Kidney epithelial cell (primary cell): ENCODE measurements at places on chromosomes 3 and 15. TPM values are rescaled to one million over a fixed set of nuclear protein-coding genes. Genes with fewer than 3 reads are reported as not detected.

GRCh38 chr3:16865335-16865734 is 19.4 kb upstream of the PLCL2 start:
- DNase-seq: no peak

Gene PLXND1
- 103 and 114 TPM in 2 replicates for total RNA-seq

Gene A4GNT
- total RNA-seq: not detected in 2 replicates

DNA sequence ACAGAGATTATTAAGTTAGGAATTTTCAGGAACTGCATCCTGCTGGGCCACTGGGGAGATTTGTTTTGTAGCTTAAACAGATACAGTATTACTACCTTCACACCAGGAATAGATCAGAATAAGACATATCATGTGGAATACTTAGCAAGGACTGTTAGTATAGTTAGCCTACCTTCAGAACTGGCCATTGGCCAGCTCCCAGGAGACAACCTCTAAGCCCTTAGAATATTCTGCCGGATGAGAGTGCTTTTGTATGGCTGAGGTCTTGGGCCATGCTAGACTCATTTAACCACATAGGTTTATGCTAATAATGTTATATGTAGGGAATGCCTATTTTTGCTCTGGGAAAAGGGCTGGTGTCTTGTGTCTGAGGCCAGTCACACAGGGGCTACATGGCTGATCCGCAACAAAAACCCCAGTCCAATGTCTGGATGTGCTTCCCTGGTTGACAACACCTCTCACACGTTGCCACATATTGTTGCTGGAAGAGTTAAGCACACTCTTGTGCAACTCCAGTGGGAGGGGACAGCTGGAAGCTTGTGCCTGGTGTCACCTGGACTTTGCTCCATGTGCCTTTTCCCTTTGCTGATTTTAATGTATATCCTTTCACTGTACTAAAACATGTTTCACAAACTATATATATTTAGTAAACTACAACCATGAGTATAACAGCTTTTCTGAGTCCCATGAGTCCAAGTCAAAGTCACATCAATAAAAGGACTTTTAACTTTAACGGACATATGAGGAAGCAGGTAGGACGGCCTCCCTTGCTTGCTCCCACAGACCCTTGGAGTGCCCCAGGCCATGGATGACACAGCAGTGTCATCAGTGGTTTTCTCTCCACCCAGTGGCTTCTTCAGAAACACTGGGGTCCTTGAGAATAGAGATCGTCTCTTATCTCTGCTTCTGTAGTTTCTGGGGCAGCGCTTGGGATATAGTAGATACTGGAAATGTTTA is 118.0 kb upstream of the C3orf80 start:
- no peak for DNase-seq

DNA sequence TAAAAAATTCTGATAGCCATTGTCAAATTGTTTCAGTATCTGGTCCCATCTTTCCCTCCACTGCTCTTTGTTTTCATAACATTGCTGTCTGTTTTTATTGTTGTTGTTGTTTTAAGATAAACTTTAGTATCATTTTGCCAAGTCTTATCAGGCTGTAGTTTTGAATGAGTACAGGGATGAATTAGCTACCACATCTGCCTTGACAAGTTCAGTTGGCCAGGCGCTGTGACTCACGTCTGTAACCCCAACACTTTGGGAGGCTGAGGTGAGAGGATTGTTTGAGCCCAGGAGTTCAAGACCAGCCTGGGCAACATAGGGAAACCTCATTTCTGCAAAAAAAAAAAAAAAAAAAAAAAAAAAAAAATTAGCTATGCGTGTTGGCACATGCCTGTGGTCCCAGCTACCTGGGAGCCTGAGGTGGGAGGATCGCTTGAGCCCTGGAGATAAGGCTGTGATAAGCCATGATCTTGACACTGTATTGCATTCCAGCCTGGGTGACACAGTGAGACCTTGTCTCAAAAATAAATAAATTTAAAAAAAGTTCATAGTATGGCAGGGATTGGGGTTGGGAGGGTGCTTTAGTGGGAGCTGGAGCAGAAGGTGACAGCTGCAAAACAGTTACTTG is 8.3 kb upstream of the ANKDD1A start:
- DNase-seq: no peak

Gene TMEM266
- 0.21 and 0.27 TPM in 2 replicates for total RNA-seq

Gene GOLGA8S
- total RNA-seq: not detected in 2 replicates

GRCh38 chr15:50109076-50109987 is 9.7 kb downstream of the ATP8B4 start:
- DNase-seq: no peak

DNA sequence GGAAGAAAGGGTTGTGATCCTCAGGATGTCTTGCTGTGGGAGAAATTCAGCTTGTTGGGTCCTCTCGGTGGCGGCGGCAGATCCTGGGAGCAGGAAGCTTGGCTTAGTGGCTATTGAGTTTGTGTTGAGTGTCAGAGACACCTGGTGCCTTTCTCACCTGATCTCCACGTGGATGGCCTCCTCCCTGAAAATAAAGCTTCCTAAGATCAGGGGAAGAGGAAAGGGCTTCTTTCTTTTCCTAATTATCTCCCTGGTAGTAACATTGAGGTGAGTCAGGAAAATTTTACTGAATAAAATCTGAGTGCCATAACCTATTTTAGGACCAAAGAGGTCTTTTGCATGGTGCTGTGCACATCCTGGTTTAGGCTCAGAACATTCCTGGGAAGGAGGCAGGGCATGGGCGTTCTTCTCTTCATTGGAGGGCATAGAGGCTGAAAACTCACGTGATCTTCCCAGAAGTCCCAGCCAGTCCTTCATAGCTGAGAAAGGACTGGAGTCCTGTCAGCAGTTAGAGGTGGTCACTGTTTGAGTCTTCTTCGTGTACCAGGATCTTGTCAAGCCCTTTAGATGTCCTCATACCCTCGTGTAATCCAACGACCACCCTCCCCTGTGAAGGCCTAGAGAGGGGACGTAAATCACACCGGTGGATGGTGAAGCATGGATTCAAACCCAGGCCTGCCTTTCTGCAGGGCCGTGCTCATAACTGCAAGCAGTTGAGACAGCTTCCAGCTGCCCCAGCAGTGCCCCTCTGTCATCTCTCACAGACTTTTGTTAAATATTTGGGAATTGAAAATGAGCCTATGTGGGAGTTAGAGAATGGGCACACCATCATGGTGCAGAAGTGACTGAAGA is 1.1 kb downstream of the CMTM8 start:
- DNase-seq: no peak

DNA sequence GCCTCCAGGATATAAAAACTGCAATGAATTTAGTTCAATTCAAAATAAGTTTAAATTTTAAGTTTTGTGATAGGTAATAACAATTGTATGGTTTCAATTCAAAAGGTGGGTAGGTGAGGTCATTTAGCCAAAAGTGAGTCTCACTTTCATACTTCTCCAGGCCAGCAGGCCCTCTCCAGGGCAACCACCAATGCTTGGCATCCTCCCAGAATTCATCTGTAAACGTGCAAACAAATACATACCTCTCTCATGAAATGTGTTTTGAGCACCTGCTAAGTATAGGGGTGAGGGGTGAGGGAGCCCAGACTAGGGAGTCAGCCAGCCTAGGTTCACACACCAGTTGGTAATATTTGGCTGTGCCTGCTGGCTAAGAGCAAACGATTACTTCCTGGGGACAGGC is 22.0 kb upstream of the RBSN start:
- DNase-seq: no peak

DNA sequence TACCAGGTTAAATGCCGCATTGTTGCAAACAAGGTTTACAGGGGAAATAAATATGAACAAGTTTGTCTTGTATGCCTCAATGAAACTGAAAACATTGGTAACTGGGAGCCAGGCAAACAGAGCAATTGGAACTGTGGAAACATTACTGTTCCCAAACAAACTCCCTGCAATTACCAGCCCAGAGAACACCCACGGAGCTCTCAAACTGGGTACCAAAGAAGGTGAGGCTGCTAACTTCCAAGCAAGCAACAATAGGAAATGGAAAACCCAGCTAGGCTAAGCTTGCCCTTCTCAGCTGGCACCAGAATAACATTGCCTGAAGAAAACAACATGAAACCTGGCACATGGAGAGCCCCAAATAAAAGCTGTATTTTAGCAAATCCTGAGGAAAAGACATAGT is 218.9 kb upstream of the THRB start:
- DNase-seq: no peak

GRCh38 chr3:127443581-127444375 is 146.8 kb downstream of the TPRA1 start:
- no peak for DNase-seq

Gene TRPM1
- 1.2 TPM in 1 of 2 replicates, not detected in the other for total RNA-seq

DNA sequence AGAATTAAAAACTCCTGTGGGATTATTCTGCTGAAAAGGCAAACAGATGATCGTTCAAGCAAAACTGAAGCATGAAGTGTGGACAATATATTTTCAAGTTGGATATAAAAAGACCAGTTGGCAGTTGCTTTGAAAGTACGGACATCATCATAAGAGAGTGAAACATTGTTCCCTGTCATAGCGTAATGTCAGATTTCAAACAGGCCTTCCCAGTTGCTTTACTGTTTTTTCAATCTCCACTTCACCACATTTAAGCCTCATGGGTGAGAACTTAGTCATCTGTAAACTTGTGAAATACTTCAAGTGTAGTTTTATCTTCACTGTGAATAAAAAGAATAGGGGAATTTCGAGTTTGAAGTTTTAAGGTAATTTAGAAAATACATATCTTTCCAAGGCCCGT is 435.1 kb upstream of the CNTN3 start:
- no peak for DNase-seq

DNA sequence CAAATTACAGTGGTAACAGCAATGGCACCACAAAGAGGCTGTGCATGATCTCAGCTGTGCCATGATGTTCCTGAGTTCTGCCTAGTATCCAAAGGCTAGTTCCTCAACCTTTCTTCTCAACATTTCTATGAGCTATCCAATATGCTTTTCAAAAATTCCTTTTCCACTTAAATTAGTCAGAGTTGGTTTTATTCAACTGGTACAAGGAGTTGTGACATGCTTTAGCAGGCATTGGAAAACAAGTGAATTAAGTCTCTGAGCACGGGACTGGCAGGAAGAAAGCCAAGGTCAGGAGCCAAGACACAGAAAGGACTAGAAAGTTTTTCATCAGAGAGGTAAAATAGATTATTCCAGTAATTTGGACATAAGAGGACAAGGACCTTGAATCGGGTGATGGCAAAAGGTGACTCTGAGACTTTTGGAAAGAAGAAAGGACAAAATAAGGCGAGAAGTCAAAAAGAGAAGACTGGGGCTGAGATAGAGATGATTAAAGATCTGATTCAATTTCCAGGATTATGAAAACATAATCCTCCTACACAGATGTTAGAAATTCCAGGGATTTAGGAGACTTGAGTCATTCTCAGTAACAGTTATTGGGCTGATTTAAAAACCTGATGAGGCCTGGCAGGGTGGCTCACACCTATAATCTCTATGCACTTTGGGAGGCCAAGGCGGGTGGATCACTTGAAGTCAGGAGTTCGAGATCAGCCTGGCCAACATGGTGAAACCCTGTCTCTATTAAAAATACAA is 36.1 kb downstream of the PBRM1 start:
- no peak for DNase-seq

- DNase-seq: no peak
Observed at GRCh38 chr15:85642693-85643066, 152.0 kb downstream of the KLHL25 start.

- DNase-seq: no peak
Observed at GRCh38 chr3:196115678-196116083, 33.8 kb upstream of the TFRC start.

GRCh38 chr3:53777468-53777867 is 68.8 kb downstream of the CHDH start:
- DNase-seq: no peak

DNA sequence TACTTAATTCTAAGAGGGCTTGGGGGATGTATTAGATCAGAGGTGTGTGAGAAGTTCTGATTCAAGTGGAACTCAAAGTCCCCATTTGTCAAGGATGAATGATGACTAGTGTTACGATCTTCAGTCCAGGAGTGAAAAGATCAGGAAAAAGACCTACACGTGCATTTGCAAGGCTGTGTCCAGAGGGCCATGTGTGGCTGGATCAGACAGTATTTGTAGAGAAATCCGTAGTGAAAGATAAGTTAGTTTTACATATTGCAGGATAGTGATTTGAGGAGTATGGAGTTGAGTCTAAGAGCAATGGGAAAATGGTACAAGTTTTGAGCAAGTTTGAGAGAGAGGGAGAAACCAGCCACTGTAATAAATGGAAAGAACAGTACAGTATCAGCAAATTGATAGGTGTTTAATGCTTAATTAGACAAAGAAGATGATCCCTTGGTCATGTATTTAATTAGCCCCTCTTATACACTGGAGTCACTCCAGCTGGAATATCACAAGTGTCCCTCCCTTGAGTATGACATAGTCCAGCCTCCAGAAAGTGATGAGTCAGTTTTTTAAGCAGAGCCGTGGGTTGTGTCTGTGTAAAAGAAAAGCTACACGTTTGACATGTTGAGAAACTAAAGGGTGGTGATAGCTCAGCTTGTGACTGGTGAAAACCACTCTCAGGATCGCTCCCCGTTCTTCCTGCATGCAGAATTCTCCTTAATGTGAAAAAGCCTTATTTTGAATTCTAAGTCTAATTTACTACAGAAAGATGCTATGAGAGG is 348.8 kb downstream of the ROBO1 start:
- DNase-seq: no peak

Gene GOLGA6A
- total RNA-seq: not detected in 2 replicates

Gene WDR49
- not detected in 2 replicates for total RNA-seq

DNA sequence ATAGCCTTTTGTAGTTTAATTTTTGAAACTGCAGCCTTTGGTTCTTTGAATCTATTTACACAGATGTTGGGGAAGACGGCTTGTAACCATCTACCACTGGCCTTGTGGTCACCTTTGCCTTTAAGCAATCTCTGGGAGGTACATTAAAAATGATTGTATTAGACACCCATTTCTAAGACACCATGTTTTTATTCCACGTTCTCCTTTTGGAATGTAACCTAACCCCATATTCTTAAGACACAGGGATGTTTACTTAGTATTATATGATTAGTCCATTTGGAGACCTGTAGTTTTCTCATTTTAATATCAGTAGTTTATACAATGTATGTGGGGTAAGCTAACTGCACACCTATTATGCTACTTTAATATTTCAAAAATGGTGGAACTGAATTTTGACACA is 175.1 kb upstream of the PLSCR5 start:
- DNase-seq: no peak

- DNase-seq: no peak
Observed at GRCh38 chr3:10551821-10552630, 46.6 kb upstream of the ATP2B2 start.

DNA sequence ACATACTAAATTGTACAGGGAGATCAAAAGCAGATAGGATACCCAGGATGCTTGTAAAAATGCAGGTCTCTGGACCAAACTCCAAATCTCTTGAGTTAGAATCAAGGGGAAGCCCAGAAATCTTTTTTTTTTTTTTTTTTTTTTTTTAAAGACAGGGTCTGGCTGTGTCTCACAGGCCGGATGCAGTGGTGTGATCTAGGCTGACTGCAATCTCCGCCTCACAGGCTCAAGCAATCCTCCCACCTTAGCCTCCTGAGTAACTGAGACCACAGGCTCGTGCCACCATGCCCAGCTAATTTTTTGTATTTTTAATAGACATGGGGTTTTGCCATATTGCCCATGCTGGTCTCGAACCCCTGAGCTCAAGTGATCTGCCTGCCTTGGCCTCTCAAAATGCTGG is 373.5 kb downstream of the SHQ1 start:
- no peak for DNase-seq
